Uterus (tissue), 4 donors: ENCODE measurements at places on chromosomes 12 and 14.

DNA sequence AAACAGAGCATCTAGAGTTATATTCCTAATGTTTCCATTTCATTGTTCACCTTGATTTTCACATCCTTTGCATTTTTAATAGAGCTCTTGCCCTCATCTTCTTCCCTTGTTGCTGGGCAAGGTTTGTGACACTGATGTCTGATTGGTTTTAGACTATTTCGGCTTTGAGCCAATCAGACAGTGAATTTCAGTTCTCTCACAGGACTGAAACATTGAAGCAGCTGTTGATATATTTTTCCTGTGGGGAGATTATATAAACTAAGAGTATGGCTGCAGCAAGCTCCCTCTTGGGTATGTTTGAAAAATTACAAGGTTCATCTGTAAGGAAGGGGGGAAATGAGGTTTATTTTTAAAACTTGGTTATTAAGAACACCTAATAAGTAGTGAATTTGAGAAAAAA, 51.2 kb downstream of the ATF7IP start:
- DNase-seq, result no peak

- DNase-seq, result no peak
Observed at GRCh38 chr14:35747379-35747778, 61.7 kb downstream of the RALGAPA1 start.

GRCh38 chr12:75909714-75910656, 121.6 kb downstream of the PHLDA1 start:
- DNase-seq, result no peak

GRCh38 chr12:116480210-116480810, 78.9 kb upstream of the MAP1LC3B2 start:
- DNase-seq, result no peak

DNA sequence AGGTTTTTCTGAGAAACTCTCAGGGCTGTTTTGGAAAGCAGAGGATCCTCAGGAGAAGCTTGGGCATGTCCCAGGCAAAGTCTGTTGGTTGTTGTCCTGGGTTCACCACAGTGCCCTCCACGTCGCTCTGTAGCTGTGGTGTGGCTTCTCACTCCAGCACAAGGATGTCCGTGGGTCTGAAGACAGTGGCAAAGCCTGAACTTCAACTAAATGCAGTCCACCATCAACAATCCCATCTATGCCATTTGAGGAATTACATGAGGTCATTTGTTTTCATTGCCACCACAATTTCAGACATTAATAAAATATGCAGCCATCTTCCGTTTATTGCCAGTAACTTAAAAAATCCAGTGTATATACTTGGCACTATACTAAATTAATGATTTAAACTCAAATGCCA, 272.1 kb downstream of the LRIG3 start:
- no peak for DNase-seq

DNA sequence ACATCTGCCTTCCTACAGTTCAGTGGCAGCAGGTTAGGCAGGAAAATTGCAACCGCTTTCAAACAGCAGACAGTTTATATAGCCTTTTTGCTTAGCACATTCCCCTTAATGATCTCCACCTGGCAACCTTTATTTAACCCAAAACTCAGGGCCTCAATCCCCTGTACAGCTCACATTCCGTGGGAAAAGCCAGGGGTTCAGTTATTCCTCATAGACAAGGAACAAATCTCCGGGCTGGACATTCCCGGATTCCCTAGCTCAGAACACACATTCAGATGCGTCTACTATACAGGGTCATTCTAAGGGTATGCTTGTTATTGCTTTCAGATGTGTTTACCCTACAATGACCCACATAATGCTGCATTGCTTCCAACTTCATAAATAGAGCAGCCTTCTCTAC, 73.8 kb upstream of the DCN start:
- no peak for DNase-seq

- DNase-seq, result no peak
Observed at GRCh38 chr14:59406454-59407245, 58.5 kb downstream of the GPR135 start.
